SHP77 treated with DMSO at 0.1 percent for 48 hours (cell line): ENCODE measurements at places on chromosomes 12 and 14.

- no peak for DNase-seq
Measured at GRCh38 chr14:104293231-104293841, 154.9 kb downstream of the KIF26A start.

GRCh38 chr12:6049992-6050391, 74.5 kb downstream of the VWF start:
- no peak for DNase-seq

DNA sequence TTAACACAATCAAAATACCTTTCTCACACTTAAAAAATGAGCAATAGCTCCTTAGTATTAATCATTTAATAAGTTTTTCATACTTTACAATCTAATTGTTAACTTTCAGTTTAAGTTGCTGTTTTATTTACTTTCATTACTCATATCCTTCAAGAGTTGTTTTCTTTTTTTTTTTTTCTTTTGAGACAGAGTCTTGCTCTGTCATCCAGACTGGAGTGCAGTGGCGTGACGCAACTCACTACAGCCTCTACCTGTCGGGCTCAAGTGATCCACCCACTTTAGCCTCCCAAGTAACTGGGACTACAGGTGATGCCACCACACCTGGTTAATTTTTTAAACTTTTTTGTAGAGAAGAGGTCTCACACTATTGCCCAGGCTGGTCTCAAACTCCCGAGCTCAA, 16.1 kb downstream of the ZBTB1 start:
- DNase-seq = no peak

DNA sequence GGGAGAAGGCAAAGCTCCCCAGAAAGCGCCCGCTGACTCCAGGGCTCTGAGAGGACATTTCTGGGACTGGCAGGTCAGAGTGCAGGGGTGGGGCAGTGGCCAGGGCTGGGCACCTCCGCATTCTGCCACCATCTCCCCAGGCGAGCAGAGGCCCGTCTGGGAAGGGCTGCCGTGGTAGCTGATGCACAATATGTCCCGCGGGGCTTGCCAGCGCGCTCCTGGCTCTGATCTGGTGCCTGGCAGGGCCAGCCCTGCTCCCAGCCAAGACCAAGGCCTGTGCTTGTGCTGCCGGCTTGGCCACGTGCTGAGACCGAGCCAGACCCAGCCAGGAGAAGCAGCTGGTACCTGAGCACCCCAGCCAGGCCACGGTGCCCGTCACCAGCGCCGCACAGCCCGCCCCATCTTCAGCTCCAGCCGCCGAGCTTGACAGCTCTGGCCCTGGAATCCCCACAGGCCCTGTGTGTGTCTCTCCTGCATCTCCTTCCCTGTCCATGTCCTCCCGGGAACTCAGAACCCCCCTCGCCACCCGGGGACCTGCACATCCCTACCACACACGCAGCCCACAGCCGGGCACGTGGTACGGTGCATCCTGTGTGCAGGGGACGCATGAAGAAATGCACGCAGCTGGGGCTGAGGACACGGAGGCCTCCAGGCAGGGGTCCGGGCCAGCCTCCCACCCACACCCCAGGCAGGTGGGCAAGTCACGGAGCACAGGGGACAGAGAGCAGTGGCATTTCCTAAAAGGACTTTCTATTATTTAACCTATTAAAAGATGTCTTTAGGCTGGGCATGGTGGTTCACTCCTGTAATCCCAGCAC, 68.6 kb upstream of the C14orf180 start:
- DNase-seq = no peak

DNA sequence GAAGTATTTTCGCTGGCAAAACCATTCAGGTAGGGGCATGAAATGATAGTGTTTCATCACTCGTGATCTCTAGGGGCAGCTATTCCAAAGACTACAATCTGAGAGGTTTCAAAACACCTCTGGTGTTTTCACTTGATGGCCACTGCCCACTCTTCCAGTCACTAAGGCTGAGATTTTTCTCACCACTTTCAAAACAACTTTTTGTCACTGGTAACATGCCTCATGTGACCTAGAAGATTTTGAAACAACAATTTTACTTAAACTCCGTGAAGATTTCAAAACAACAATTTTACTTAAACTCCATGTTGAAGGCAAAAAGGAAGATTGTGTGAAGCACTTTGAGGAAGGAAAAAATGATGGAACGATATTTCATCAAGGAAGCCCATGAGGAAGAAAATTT, 1.2 kb upstream of the IRAK3 start:
- no peak for DNase-seq

- no peak for DNase-seq
Measured at GRCh38 chr14:30417121-30417520, 141.8 kb upstream of the G2E3 start.

DNA sequence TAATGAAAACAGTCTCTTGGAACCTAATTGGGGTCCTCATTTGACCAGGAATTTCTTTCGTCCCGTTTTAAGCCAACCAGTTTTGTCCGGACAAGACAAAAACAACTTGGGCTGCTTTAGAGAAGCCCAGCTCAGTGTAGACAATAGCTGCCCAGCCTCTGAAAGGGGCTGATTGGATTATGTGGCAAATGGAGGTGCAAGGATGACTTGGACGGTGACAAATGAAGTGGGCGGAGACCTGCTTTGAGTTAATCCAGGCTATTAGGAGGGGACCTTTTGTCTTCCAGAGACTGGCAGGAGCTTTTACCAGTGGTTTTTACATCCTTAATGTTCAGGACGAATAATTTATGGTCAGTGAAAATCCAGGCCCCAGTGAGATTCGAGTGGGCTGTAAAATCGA, 4.8 kb downstream of the MEG3 start:
- no peak for DNase-seq

GRCh38 chr12:5865397-5865796, 79.7 kb downstream of the ANO2 start:
- no peak for DNase-seq
